ENCODE measurements at places on chromosomes 11 and 22. TPM values are rescaled to one million over a fixed set of nuclear protein-coding genes. Genes with fewer than 3 reads are reported as not detected.

Gene NOX4
- not detected for total RNA-seq

Gene TESMIN
- total RNA-seq = 5.3 TPM

Gene ARAP1
- 155 TPM for total RNA-seq

Gene ARL14EP
- 73.6 TPM for total RNA-seq

Gene OR51L1
- not detected for total RNA-seq

Gene ATP6V1E1
- 69.6 TPM for total RNA-seq

Gene DBX1
- not detected for total RNA-seq

Gene EI24
- 34.6 TPM for total RNA-seq

Gene OR2D2
- not detected for total RNA-seq

DNA sequence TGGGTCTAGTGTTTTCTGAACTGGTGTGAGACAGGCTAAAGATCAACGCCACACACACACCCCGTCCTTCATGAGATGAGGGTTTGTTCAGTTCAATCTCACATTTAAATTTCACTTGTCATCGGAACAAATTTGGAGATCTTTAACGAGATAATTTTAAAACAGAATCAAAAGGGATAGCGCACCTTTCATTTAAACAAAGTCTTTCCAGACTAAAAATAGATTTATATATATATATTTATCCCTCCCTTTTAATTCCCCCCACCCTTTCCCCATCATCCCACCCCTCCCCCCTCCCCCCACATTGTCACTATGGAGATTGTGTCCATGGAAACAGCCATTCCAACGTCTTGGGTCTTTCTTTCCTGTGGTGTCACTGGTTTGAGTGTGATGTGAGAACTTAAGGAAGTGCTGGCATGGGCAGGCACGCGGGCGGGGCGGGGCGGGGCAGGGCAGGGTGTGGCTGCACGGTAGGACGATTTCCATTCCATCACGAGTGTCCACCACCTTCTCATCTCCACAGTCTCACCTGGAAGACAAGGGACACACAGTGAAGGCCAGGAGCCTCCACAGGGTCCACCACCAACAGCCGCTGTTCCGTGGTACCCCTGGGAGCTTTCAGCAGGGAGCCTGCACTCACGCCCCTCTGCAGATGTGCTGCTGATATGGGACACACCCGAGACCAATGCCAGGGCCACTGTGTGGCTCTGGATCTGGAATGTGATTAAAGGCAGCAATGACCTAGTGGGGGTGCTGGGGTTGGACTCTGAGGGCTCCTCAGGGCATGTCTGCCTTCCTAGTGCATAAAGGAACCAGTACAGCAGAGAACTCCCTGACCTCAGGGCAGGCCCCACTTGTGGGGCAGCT lies 30.5 kb upstream of the CYP2D6 start:
- H3K4me1 ChIP-seq = no peaks in the 10 kb centered on the region
- no peak overlapping the region for H3K4me3 ChIP-seq
- DNase-seq = no peak
- no peaks in the 10 kb centered on the region for H3K27me3 ChIP-seq
- H3K36me3 ChIP-seq = peaks cover 47% of the 10 kb centered on the region

- H3K4me1 ChIP-seq = peaks cover 50% of the 10 kb centered on the region
- peak overlapping the region; percentile 2 for H3K27ac ChIP-seq
- no peak overlapping the region for H3K4me3 ChIP-seq
Observed at GRCh38 chr22:40487663-40488249, 117.4 kb downstream of the SGSM3 start.

- H3K36me3 ChIP-seq = no peaks in the 10 kb centered on the region
- DNase-seq = peak; percentile 36
- H3K4me3 ChIP-seq = no peak overlapping the region
- H3K27me3 ChIP-seq = peaks cover 17% of the 10 kb centered on the region
Observed at GRCh38 chr11:17528181-17528691, 16.0 kb downstream of the USH1C start.

DNA sequence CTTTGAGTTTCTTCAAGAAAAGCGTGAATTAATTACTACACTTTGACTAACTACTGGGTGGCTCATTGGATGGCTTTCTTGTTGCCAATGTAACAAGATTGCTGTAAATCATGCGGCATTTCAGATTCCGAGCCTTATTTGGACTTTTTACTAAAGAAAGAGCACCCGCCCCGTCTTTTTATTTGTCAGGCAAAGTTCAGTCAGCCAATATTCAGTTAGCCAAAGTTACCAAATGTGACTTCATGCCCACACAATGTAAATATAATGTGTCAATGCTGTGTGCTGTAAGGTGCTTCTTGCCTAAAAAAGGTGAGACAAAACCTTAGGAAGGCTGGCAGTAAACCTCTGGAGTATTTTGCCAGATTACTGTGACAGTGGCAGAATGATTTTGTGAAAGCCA lies 14.8 kb downstream of the FLI1 start:
- H3K27me3 ChIP-seq = no peaks in the 10 kb centered on the region
- peaks cover 65% of the 10 kb centered on the region for H3K4me1 ChIP-seq
- no peaks in the 10 kb centered on the region for H3K36me3 ChIP-seq
- no peak for DNase-seq
- no peak overlapping the region for H3K4me3 ChIP-seq
- H3K27ac ChIP-seq = peak overlapping the region; percentile 69

DNA sequence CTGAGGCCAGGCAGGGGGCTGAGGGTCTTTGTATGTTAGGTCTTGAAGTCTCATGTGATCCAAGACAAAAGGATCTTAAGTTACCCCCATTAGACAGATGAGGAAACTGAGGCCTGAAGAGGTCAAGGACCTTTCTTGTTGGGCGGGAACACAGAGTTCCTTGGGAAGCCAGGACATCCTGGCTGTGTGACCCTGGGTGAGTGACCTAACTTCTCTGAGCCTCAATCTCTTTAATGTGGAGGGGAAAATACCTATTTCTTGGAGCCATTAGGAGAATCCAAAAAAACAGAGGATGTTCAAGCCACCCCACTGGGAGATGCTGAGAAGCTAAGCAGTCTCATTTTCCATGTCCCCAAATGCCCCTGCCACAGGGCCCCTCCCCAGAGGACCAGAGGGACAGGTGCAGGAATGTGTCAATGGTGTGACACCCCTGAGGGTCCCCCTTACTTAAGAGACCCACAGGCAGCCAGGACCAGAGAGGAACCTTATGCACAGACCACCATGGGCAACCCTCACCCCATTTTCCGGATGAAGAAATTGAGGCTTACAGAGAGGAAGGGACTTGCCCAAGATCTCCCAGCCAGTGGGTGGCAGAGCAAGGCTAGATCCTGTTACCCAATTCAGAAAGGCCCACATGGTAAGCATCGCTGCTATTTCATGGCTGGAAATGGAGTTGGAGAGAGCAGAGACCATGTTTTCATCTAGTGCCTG lies 8.0 kb downstream of the RAC2 start:
- H3K4me3 ChIP-seq = peak overlapping the region; percentile 80
- peaks cover 30% of the 10 kb centered on the region for H3K36me3 ChIP-seq
- no peak for DNase-seq
- H3K4me1 ChIP-seq = peaks cover 67% of the 10 kb centered on the region
- H3K27me3 ChIP-seq = no peaks in the 10 kb centered on the region

- H3K36me3 ChIP-seq = no peaks in the 10 kb centered on the region
- no peaks in the 10 kb centered on the region for H3K27me3 ChIP-seq
Observed at GRCh38 chr11:43367382-43368178, 8.9 kb downstream of the TTC17 start.

DNA sequence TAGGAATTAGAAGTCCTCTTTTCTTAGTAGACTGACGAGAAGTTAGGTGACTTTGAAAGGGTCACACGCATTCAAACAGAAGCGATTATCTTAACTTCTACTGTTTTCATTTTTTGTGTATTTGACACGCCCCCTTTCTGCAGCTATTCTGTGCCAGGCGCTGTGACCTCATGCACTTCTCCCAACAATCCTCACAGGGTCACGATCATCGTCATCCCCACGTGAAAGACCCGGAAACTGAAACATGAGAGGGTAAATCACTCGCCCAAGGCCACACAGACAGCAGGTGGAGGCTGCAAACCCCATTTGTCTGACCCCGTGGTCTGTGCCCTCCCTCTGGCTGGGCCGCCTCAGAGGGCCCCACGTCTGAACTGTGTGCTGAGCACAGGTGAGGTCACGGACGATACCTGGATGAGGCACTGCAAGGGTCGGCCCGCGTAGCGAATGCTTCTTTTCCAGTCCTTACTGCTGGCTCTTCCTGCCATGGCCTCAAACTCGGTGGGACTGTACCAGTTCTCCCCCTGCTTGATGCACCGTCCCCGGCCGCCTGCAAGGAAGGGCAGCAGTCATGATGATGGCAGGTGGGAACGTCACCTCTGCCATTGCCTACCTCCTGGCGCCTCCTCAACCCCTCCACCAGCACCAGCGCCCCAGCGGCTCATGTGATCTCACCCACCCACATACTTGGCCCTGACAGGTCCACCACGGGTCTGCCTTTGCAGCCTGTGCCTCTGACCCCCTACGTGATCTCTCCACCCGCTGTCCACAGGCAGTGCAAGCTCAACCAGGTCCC lies 8.4 kb downstream of the DEAF1 start:
- H3K4me3 ChIP-seq = no peak overlapping the region
- H3K27me3 ChIP-seq = no peaks in the 10 kb centered on the region
- H3K4me1 ChIP-seq = peaks cover 24% of the 10 kb centered on the region
- DNase-seq = no peak
- peaks cover 54% of the 10 kb centered on the region for H3K36me3 ChIP-seq

DNA sequence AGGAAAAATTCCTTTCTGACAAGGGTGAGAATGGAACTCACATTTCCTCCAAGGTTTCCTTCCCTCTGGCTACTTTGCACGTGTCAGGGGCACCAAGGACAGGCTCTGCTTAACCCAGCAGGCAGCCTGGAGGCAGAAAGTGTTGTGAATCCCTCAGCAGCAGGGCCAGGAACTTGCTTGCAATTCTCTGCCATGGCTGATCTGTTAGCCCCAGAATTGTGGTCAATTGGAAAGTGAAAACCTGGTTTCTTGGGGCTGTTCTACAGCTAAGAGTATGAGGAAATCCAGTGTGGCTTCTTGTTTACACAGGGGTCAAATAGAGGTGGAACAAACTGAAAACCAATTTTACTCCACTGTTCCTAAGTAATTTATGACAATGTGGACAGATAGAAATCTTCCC lies 38.3 kb upstream of the CEP295 start:
- no peak overlapping the region for H3K27ac ChIP-seq
- DNase-seq = no peak
- H3K36me3 ChIP-seq = no peaks in the 10 kb centered on the region
- no peak overlapping the region for H3K4me3 ChIP-seq
- H3K27me3 ChIP-seq = peaks cover 14% of the 10 kb centered on the region

DNA sequence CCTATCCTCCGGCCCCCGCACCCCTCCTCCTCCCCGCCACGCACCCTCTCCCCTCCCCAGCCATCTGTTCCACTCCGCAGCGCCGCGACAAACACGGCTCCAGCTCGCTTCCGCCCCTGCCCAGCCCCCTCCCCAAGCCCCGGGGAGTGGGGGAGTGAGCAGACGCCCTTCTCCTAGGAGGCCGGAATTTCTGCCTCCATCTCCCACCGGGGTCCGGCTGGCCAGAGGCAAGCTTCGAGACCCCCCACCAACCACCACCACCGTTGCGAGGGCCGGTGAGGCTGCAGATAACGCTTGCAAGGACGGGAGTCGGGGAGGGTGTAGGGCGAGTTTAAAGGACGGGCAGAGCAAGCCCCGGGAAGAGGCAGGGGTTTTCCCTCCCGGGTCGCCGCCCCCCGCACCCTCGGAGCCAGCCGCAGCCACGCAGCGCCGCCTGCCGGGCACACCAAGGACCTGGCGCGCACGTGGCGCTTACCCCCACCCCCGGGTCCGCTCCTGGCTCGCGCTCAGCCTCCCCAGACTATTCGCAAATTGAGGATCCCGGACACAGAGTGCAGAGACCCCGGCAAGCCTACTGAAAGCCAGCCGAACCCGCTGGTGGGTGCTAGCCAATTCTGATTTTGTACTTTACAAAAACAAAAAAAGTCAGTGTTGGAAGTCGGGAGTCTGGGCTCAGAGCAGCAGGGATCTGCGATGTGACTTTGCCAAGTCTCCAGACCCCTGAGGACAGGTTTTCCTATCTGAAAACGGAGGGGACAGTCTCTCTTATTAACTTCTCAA lies 22.6 kb downstream of the RTN4RL2 start:
- H3K36me3 ChIP-seq = peaks cover 31% of the 10 kb centered on the region
- H3K4me1 ChIP-seq = peaks cover 30% of the 10 kb centered on the region
- no peak overlapping the region for H3K27ac ChIP-seq
- H3K4me3 ChIP-seq = no peak overlapping the region

GRCh38 chr22:49156662-49157285 lies 670.9 kb downstream of the BRD1 start:
- H3K36me3 ChIP-seq = no peaks in the 10 kb centered on the region
- no peak overlapping the region for H3K4me3 ChIP-seq
- no peak overlapping the region for H3K27ac ChIP-seq
- DNase-seq = no peak
- no peaks in the 10 kb centered on the region for H3K4me1 ChIP-seq

- no peak overlapping the region for H3K27ac ChIP-seq
- no peak overlapping the region for H3K4me3 ChIP-seq
- no peak for DNase-seq
- no peaks in the 10 kb centered on the region for H3K36me3 ChIP-seq
- no peaks in the 10 kb centered on the region for H3K4me1 ChIP-seq
- H3K27me3 ChIP-seq = peaks cover 2% of the 10 kb centered on the region
Observed at GRCh38 chr11:78857688-78858087, 283.0 kb upstream of the NARS2 start.

DNA sequence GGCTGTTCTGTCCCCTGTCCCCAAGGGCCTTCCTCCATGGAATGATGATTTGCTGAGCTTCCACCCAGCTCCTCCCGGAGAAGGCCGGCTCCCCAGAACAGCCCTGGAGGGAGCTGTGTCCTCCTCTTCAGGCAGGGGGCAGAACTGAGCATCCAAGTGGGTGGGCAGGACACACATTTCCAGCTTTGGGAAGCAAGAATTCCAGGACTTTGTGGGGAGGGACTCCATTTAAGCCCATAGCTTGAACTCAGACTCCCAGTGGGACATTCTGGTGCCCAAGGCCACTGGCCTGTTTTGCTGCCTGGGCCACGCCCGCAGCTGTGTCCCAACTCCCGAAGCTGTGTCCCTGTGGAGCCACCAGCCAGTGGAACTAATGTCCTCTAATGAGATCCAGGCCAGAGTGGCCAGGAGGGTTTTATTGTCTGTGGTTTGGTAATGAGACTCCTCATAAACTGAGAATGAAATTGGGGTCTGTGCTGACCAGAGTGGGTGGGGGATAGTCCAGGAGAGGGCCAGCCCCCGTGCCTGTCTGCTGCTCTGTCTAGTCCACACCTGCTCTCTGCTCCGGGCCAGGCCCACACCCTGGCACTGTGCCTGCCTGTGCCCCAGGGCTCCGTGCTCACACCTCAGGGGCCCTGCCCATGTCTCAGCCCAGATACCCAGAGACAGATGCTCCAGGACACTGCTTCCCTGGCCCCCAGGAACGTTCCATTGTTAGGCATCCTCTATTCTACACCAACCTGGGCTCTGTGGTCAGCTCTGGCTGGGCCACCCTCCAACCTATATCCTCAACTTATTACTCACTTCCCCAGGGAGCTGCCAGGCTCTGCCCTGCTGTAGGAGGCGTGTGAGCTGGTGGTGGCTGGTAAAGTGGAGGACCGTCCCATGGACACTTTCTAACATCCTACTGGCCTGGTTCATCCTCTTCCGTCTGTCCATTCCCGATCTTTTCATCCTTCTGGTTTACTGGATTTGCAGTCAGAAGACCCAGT lies 7.6 kb downstream of the NECTIN1 start:
- no peaks in the 10 kb centered on the region for H3K36me3 ChIP-seq
- H3K27ac ChIP-seq = no peak overlapping the region
- no peak overlapping the region for H3K4me3 ChIP-seq
- no peaks in the 10 kb centered on the region for H3K4me1 ChIP-seq
- peaks cover 2% of the 10 kb centered on the region for H3K27me3 ChIP-seq

GRCh38 chr11:58330861-58331260 lies 28.0 kb downstream of the OR5B17 start:
- peaks cover 42% of the 10 kb centered on the region for H3K36me3 ChIP-seq
- H3K4me3 ChIP-seq = no peak overlapping the region
- peaks cover 32% of the 10 kb centered on the region for H3K27me3 ChIP-seq

- no peak for DNase-seq
- H3K27ac ChIP-seq = peak overlapping the region; percentile 100
- no peaks in the 10 kb centered on the region for H3K27me3 ChIP-seq
- peaks cover 18% of the 10 kb centered on the region for H3K36me3 ChIP-seq
Observed at GRCh38 chr11:35163209-35163608, 24.2 kb downstream of the CD44 start.
